ENCODE measurements at places on chromosomes 6 and 20.

DNA sequence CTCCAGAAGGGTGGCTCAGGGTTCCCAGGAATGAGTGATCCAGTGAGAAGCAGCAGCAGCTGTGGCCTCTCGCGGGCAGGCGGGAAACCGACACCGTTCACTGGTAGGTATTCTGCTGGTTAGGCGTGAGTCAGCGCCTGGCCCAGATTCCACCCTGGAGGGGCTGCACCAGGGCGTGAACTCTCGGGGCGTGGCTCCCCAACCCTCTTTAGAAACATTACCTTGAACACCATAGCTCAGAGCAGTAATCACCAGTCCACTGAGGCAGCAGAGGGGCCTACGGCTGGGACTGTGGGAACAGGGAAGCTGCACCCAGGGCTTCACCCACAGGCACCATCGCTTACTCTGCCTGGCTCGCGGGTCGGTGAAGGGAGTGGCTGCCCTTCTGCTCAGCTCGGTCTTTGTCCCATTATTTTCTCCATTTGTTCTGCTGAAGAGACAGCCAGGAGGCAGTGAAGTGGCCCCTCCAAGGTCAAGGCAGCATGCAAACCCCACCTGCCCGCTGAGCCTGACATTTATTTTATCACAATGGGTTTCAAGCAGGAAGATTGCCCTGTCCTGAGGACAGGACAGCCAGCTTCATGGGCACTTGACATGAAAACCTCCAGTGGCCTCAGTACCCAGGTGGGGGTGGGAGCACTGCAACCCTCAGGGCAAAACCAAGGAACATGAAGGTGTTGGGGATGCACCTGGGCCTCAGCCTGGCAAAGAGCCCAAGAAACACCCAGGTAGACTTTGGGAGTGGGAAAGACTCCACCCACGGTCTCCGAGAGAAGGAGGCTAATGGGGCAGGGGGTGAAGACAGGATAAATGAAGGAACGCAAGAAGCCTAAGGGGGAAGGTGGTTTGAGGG lies 51.0 kb upstream of the CD93 start:
- DNase-seq, result no peak

GRCh38 chr6:70857387-70858077 lies 99.3 kb downstream of the B3GAT2 start:
- no peak for DNase-seq

DNA sequence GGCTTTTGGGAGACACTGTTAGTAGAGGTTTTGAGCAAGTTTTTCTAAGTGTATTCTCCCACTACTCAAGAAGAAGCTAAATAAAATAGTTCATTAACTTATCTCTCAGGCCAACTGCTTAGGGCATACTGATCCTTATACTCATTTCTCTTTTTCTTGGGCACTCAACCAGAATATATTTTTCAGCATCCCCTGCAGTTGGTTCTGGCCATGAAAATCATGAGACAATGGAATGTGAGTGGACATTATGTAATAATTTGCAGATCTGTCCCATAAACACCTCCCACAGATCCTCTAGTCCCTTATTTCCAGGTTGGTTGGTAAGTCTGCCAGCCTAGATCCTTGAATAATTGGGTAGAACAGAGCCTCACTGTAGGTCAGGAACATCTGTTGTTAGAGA lies 136.7 kb downstream of the AIG1 start:
- no peak for DNase-seq

DNA sequence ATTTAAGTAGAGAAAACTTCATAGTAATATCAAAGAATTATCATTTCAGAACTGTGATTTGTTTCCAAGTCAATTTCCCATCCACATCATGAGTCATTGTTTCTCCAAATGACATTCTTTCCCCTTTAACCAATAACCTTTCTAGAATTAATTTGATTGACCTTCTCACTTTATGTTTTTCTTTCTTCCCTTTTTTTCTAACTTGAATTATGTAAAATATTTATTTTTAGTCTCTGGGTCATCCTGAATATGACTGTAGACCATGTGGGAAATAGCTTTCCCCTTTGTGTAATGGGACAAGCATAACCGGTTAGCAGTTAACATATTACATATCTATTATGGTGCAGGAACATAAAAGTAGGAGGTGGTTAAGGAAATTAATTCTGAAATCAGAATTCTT lies 291.1 kb downstream of the GJA1 start:
- DNase-seq, result no peak

- no peak for DNase-seq
Observed at GRCh38 chr6:55449225-55449624, 122.0 kb downstream of the GFRAL start.

- DNase-seq, result no peak
Observed at GRCh38 chr6:88538130-88538706, 372.1 kb upstream of the CNR1 start.

DNA sequence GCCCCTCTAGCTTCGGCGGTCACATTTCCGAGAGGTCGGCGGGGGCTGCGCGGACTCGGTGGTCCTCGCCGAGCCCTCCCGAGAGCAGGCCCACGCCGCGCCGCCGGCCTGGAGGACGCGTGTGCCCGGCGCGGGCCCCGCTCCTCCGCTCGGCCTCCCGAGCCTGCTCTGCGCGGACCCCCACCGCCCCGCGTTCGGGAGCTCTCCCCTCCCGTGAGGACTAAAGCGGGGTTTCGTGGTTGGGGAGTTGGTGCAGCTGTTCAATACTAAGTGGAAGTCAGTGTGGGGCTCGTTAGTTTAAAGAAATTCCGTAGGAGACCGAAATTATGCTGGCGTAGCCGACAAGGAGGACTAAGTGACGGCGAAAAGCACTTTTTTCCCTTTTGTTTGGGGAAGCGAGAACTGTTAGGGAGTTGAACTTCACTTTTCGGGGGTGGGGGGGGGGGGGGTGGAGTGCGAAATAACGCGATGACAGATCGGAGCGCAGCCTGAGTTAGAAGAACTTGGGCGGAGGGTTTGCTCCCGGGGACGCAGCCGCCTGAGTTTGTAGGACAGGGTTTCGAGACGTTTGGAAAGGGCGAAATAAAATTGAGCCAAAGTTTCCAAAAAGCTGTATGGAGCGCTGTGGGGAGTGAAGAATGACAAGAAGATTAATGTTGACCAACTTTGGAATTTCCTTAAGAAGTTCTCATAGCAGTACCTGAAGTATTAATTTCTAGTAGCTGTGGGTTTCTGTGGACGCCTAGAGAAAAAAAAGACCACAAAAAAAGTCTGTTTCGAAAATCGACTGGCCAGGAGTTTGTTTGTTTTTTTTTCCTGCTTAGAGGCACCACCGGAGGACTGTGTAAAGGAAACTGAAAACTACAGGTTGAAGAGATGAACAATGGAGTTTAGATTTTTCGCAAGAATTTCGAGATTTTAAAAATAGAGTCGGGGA lies 1.4 kb downstream of the QKI start:
- no peak for DNase-seq

- peak; percentile 67 for DNase-seq
Observed at GRCh38 chr6:3884007-3884745, 35.0 kb downstream of the FAM50B start.

GRCh38 chr6:31149827-31150447 lies 7.7 kb downstream of the CCHCR1 start:
- DNase-seq, result peak; percentile 75

- no peak for DNase-seq
Observed at GRCh38 chr6:89944826-89945407, 50.6 kb downstream of the GJA10 start.

DNA sequence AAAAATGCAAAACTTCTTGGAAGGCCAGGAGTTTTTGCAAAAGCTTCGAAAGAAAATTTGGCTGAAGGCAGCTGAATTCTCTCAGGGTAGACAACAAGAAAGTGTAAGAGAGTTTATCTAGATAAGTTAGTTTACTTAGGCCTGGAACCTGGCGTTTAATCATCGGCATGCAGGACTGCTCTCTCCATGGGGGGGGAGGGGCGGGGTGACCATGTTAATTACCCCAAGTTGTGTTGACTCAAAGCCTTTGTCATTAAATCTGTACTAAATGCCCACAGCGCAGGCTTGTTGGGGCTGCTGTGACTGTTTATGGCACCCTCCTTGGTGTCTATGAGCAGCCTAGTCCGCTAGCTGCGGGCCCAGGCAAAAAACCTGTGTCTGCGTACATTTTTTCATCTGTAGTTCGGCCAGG lies 20.1 kb upstream of the ZNF451 start:
- DNase-seq, result no peak

All from left lobe of liver (tissue), 2 donors.